ENCODE measurements at places on chromosomes 12 and 14.

DNA sequence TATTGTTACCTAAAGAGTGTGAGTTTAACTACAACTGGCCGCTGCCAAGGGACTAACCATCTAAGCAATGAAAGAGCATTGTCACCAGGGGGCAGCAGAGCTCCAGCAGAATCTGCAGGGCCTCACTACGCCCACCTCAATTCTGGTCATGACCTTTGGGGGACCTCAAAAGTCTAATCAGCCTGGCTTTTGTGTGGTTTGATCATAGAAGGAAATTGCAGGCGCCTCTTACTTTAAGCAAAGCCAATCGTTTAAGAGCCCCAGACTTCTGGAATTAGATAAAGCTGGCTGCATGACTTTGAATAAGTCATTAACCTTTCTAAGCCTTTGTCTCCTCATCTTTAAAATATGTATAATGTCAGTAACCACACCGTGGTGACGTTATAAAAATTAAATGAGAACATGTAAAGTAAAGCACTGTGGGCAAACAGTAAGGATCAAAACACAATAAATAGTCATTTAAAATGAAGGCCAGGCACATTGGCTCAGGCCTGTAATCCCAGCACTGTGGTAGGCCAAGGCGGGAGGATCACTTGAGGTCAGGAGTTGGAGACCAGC lies 58.6 kb downstream of the TBX3 start:
- no peak for DNase-seq

- DNase-seq, result no peak
Measured at GRCh38 chr14:61262082-61262481, 19.1 kb downstream of the TMEM30B start.

- DNase-seq, result no peak
Measured at GRCh38 chr12:91267039-91267438, 84.4 kb upstream of the DCN start.

GRCh38 chr14:77950371-77951063 lies 150.6 kb downstream of the ADCK1 start:
- no peak for DNase-seq

GRCh38 chr12:52308806-52309425 lies 12.3 kb downstream of the KRT83 start:
- no peak for DNase-seq

GRCh38 chr14:73741876-73742519 lies 27.8 kb upstream of the PNMA1 start:
- DNase-seq, result no peak

GRCh38 chr12:30969606-30970395 lies 43.3 kb downstream of the TSPAN11 start:
- DNase-seq, result no peak

DNA sequence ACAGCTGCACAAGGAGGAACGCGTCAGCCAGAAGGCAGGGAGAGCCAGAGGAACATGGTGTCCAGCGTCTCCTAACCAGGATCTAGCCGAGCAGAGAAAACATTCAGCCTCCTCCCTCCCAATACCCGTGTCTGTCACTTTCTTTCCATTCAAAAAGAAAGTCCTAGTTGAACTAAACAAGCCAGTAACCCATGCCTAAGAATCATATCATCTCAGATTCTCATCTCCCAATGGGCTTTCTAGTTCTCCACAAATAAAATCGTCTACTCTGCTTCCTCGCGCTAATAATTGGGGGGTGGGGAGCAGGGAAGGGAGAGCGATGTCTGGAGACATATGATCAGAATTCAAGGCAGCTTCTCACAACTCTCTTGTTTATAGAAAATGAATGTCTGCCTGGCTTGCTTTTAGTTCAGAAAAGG lies 7.4 kb downstream of the NKX2-1 start:
- no peak for DNase-seq

- peak; percentile 50 for DNase-seq
Measured at GRCh38 chr14:104689109-104689880, at the start of gene INF2. INF2 (plus strand) TSS chr14:104689618; CDS start chr14:104701366, 11,748 bp downstream.

- no peak for DNase-seq
Measured at GRCh38 chr12:112096667-112097066, 11.9 kb downstream of the NAA25 start.

GRCh38 chr12:106094304-106094703 lies 44.5 kb downstream of the NUAK1 start:
- DNase-seq, result no peak

DNA sequence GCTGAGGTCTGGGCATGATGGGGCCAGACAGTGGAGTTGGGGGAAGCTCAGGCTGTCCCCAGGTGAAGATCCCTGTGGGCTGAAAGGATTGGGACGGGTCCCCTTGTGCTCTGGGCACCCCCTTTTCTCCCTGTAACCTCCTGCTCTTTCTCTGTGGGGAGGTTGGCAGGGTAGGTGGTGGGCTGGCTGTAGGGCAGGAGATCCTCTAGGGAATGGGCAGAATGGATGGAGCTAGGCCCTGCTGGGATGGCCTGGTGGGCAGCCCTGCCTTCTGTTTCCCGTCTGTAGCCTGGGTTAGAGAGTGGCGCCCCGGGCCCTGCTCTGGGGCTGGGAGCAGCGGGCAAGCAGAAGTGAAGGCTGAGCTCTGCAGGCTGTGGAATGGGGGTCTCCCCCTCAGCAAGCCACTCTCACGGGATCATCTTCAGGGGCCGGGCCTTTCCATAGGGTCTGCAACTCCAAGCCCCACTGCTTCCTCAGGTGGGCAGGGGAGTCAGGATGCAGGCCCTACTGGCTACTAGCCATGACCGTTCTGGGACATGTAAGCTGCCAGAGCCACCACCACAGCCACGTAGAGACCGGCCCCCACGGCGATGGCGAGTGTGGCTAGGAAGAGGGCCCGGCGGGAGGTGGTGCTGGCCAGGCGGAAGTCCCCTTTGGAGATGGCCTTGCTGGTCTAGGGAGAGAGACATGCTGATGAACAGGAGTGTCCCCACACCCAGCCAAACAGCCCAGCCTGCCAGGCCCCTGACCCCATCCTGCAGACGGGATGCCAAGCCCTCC lies 18.8 kb downstream of the SYNDIG1L start:
- no peak for DNase-seq

DNA sequence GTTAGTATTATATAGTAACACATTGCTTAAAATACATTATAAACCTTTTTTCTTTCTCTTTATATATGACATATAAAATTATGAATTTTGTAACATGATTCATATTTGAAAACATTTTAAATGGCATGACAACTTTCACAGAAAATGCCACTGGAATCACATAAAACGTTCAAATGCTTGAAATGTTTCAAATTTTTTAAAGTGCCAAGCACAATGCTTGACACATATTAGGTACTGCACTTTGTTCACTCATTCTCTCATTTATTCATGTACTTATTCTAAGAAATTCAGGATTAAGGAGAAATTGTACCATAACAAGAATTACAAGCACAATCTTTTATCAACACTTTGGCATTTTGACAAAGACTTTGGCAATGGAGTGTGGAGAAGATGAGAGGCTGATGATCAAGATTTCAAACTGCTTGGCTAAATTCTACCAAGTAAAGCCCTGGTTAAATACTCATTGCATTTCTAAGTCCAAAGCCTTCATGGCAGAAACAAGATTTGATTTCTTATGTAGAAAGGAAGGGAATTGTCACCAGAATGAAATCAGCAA lies 232.2 kb downstream of the C12orf50 start:
- no peak for DNase-seq

GRCh38 chr14:104931304-104931770 lies 6.7 kb downstream of the PLD4 start:
- DNase-seq, result no peak

DNA sequence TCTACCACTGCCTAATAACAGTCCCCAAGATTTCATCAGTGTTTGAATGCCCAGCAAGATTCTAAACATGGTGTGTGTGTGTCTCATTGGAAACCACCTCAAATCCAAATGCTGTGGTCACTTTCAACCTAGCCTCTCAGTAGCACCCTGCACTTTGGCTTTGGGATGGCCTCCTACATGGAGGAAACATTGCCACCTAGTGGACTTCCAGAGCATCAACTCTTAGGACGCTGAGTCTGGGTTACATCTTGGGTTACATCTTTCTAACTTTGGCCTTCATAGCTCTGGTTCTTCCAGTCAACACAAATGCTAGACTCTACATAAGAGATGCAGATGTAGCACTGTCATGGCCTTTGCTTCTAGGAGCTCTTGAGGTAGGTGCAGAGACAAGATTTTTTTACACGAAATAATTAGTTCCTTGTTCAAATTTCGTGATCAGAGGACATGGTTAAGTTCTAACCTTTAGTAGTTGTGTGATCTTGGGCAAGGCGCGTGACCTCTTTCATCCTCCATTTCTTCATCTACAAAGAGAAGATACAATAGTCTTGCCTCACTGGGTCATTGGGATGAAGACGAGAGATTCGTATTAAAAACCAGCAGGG lies 113.5 kb upstream of the VASH1 start:
- peak; percentile 30 for DNase-seq

- DNase-seq, result no peak
Measured at GRCh38 chr12:8081251-8081920, 688 bp upstream of the NECAP1 start.

- DNase-seq, result no peak
Measured at GRCh38 chr12:15196678-15197505, 24.3 kb downstream of the RERG start.

- no peak for DNase-seq
Measured at GRCh38 chr12:108098374-108098773, 30.7 kb upstream of the WSCD2 start.

DNA sequence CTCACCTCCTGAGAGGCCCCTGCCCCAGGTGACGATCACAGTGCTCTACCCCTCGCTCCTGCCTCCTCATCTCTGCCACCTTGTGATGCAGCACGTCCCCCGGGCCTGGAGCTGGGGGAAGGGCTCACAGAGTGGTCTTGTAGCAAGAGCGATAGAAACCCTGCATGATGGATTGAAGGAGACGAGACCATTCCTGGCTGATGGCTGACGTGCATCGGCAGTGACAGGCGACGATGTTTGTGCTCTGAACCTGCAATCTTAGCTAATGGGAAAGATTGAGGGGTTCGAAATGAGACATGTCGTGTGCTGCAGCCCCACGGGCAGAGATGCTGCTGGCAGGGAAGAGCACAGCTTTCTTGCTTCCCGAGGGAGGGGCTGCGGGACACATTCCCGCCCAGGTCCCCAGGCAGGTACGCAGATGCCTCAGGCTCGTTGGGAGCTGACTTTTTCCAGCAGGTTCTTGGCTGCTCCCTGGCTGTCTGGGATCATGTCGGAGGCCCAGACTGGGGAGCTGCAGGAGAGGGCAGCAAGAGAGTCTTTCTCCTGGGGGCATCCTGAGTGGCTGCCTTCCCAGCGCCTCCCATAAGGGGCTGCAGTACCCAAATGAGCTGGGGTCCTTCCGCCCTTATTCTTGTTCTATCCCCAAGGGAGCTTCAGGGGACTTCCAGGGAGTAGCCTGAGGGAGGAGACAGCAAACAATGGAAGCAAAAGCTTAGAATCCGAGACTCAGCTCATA lies 38.7 kb upstream of the GPATCH2L start:
- DNase-seq, result no peak

GRCh38 chr12:132146772-132147422 lies 2.6 kb downstream of the NOC4L start:
- DNase-seq, result no peak

- peak; percentile 75 for DNase-seq
Measured at GRCh38 chr14:36771028-36771640, 109.5 kb downstream of the PAX9 start.

DNA sequence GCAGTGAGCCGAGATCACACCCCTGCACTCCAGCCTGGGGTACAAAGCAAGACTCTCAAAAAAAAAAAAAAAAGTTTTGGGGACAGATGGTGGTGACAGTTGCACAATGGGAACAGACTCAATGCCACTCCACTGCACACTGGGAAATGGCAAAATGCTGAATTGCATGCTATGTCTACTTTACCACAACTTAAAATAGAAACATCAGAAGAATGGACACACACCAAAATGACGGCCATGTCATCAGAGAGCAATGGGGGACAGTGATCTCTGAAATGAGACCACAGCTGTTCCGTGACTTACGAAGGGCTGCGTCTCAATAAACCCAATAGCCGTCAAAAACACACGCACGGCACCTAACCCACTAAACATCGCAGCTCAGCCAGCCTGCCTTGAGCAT lies 13.7 kb downstream of the DDX54 start:
- no peak for DNase-seq

DNA sequence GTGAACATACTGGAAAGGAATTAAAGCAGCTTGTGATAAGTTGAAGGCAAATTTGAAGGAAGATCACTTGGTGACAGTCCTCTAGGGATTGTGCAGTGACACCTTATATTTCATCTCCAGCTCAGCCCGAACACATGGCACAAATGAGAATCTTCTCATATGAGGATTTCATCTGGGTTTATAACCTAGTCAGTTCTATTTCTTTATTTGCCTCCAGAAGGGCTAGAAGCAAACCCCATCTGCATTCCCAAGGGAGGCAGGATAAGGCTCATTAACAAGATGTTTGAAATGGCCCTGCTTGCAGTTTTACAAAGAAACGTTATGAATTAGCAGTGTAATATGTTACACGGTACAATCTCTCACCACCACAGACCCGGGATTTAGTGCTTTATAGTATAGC lies 90.7 kb upstream of the KRR1 start:
- no peak for DNase-seq

DNA sequence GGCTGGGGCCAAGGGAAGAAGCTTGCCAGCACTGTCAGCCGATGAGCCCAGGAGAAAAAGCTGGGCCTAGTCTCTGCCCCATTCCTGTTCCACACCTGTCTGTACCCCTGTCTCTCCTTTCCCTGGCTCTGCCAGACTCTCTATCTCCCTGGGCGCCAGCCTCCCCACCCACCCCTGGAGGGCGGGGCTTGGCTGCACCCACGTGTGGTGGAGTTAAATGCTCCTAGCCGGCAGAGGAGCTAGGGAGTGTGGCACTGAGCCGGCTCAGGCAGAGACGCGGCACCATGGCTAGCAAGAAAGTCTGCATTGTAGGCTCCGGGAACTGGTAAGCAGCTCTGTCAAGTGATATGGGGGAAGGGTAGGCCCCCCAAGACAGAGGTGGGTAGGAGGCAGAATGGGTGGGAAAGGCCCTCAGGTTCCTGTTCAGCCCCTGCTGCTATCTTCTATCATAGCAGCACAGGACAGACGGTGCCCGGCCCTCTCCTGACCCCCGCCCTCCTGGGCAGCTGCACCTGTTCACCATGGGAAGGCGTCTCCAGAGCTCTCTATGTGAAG lies at the start of gene GPD1:
TSS of gene GPD1 (plus strand) at position 242 of the 555 bp plus-strand sequence. CDS start at position 285, 43 bp downstream.
- peak; percentile 25 for DNase-seq

GRCh38 chr12:85509081-85509856 lies 229.2 kb downstream of the ALX1 start:
- DNase-seq, result no peak

All from NCI-H1092 (cell line).